A172 (cell line): ENCODE measurements at places on chromosomes 2 and 18.
A peak's percentile ranks its signal among the peaks of the same experiment; 100 is the strongest.

- no peak for DNase-seq
Measured at GRCh38 chr2:106028192-106028591, 165.9 kb downstream of the UXS1 start.

GRCh38 chr2:171044416-171044815 is 115.4 kb downstream of the GORASP2 start:
- no peak for DNase-seq

DNA sequence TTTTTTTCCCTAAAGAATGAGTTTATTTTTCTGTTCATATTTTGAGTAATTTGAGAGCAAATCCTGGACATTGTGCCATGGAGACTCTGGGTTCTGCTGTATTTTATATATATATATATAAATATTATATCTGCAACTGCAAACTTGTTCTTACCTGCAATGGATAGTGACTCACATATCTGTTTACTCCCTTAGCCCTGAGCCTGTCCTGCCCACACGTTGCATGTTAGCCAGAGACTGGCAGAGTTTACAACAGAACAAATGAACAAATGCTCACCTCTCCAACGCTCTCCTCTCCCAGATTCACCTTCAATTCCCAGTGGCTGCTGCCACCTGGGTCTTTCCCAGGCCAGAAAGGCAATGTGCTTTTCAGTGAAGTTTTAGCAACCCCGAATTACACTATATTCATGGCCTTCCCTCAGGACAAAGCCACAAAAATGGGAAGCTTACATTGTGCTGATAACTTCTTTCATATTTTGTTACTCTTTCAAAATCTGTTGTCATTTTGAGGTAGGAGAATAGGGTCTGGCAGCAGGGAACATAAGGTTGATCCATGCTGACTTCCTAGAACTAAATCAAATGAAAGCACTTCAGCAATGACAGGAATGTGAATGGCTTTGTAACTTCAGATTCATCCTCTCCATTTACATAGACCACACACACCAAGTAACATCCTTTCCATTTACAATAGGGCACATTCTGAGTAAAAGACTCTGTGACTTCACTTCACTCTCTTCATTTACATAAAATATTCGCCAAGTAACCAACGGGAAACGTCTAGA is 105.4 kb upstream of the FAM110C start:
- DNase-seq = no peak

DNA sequence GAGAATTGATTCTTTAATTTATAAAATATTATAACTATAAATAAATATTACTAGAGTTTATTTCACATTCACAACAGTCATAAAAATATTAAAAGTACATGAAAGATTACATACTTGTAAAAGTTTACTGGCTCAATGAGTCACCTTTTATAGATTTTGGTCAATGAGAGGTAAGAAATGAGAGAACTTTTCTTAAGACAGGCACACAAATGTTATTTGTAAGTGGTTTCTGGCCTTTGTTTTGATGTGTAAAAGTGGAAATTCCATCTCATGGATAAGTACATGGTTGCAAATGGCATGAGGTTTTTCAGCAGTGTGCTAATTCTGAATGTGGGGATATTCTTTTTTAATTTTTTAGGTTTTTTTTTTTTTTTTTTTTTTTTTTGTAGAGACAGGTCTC is 63.8 kb downstream of the TTC27 start:
- DNase-seq = no peak

DNA sequence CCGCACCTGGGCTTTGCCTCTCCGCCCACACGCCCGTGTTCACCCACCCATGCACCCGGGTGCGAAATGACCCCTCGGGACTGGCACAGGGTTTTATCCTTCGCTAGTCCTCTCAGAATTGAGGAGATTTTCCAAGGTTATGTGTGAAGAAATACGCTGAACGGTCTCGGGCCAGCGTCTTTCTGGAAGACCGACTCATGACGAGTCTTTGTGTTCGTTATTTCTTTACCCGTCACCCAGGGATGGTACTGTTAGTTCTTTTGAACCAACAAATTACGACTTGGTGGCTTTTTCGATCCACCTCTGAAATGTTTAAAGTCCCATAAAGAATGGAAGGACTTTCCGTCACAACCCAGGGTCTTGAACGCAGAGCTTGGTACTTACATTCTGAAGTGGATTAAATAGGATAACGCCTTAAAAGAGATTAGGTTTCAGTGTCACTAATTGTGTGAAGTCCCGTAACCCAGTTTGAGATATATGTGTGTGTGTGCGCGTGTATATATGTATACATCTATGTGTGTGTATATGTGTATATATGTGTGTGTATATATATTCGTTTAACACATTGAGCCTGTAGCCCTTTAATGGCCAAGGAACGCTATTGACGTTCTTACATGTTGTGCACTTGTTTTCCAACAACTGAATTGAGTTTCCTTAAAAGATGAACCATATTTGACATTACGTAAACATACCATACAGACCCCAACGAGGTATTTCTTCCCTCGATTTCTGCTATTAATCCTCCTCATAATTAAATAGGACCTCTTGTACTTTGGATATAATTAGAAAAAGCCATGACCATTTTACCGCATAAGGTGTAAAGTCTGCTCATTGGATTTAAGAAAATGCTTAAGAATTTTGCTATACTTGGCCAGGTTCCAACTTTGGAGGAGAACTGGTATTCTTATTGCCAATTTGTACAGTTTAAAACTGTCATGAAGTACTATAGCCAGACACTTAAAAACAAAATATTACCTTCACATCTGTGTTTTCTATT is 889 bp downstream of the ZC3H15 start:
- no peak for DNase-seq

GRCh38 chr2:168119515-168120141 is 127.8 kb downstream of the STK39 start:
- DNase-seq = peak; percentile 57

- DNase-seq = no peak
Measured at GRCh38 chr18:47932190-47932589, 1.7 kb upstream of the SMAD2 start.

DNA sequence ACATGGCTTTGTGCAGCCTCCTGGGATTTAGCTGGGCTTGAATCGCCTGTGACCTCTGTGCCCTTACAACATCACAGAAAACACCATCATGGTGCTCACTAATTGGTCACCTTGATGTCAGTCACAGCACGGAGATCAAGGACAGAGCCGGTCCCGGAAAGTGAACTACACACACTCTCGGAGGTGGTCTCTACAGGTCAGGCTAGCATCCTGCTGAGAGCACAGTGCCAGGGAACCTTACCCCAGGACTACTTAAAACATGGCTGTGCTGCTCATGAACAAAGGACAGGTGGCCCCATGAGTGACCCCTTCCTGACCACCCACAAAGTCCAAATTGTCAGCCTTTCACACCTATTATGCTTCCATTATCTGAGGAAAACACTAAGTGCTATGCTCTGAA is 1782.1 kb upstream of the CELF4 start:
- no peak for DNase-seq

DNA sequence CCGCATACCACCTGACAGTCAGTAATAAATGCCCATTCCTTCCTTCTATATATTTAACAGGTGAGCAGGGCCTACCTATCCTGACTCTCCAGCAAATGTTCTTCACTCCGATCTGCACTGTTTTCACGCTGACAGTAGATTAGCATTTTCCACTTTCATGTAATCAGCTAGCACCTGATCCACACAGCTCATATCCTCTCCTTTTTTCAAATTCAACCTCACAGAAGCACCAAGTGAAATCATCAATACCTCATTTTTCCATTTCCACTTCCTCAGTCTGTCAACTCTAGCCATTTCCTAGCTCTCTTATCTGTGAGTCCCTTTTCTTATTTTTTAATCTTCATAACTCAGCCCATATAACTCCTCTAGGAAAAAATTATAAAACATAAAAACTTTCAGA is 402.8 kb downstream of the ZEB2 start:
- no peak for DNase-seq

- no peak for DNase-seq
Measured at GRCh38 chr2:120787822-120788700, 52.4 kb downstream of the GLI2 start.

DNA sequence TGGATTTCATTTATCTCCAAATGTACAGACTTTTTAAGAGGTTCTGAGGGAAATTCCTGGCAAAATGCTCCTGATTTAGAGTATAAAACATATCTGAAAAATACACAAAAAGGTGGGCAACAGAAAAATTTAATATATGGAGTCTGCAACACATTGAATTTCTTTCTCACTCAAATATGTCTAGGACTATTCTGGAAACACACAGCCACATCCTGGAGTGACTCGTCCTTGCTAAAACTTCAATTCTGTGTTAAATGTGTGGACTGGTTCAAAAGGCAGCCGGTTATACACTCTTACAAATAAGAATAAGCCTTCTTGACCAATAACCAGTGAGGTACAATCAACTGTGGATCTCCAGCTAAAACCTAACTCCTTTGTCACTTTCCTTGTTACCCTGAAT is 44.1 kb upstream of the RND3 start:
- DNase-seq = peak; percentile 48

DNA sequence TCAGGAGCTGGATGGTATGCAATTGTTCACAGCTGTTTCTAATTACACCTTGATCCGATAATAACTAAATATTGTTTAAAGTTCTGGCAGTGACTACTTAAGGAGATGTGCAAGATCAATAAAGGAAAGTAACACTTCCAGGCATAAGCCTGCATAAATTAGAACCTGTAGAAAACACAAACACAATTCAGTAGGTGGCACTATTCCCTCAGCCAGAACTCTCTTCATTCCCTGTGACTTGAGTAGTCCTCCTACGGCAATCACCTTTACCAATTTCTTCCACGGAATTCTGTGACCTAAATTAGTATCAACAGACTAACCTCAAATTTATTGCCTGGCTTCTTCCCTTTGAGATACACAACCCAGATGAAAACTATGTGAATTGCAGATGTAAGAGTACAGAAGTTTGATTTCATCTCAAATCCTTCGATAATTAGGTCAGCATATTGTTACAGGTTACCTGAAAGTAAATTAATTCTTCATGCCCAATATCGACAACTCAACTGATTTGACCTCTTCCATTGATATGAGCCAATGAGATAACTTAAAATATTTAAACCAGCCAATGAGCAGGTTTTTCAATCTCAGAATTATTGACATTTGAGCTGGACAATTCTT is 137.8 kb downstream of the PID1 start:
- DNase-seq = peak; percentile 78

- no peak for DNase-seq
Measured at GRCh38 chr18:28459587-28459986, 282.7 kb upstream of the CDH2 start.

DNA sequence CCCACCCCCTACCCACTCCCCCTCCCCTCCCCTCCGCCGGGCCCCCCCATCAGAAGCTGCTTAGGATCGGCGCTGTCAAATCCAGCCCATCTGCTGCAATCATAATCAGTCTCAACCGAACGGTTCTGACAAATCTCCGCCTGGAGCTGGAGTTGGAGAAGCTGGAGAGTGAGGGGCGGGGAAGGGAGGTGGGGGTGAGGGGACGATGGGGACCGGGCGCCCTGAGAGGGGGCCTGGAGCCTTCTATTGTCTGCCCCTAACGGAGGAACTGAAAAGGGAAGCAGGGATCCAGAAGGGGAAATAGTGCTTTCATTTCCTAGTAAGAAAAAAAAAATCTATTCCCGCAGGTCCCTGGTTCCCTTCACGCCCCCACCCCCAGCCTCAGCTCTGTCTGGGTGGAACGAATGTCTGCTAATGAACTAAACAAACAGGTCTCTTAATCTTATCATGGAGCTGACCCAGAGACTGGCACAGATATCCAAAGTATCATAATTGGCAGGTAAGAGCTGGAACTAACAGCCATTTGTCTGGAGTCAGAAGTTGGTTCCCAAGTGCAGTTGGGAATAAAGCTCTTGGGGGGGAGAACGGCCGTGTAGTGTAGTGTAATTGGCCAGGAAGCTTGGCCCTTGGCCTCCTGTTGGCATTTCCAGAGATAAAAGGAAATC is 301.2 kb downstream of the NCKAP5 start:
- DNase-seq = no peak

DNA sequence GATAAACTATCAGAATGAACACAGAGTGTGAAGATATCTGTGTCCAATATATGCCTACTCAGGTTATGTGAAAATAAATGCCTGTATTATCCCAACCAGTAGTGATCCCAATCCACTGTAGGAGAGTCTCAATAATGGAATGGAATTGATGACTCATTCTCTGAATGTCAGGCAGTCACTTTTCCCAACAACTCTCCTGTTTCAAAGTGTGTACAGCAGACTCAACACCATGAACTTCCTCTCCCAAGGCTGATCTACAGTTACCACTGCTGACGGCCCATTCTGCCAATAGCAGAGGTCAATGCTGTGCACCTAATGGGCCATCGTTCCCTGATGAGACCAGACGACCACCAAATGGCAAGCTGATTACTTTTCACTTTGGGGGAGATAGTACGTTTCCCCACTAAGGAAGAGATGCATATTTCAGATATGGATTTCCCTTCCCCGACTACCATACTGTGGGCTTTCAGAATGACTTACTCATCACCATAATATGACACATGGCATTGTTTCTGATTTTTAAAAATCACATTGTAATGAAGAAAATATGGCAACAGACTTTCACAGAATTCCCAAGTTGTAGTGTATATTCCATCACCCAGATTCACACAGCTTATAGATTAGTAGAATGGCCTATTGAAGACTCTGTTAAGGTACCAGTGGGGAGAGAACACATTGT is 601.7 kb upstream of the VRK2 start:
- DNase-seq = peak; percentile 21

- no peak for DNase-seq
Measured at GRCh38 chr2:178420463-178420999, 30.4 kb downstream of the PRKRA start.

- DNase-seq = no peak
Measured at GRCh38 chr2:140270224-140270623, 1490.0 kb upstream of the NXPH2 start.

DNA sequence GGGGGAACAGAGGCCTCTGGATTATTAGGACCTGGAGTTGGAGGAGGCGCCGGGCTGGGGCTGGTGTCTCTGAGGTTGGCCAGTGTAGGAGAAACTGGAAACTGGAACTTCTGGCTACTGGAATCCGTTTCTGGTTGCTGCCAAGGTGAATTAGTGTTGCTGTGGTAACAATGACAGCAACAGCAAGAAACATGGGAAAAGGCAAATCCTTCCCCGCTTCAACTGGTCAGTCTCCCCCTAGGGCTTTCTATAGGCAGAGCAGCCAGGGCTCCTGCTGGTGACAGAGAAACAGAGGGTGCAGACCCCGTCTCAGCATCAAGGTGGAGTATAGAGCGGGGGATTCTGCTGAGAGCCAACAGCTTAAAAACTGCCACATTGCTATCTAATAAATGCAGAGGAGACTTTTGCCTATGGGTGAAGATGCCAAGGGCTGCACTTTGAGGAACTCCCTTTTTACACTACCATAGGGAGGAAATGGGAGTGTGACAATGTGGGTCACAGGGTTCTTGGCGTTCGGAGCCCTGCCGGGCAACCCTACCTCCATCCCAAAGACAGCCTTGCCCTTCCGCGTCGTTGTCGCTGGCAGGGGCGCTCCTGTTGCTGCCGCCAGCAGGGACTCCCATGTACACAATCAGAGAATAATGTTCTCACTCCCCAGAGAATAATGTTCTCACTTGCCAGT is 81.4 kb upstream of the CABLES1 start:
- DNase-seq = peak; percentile 44

- no peak for DNase-seq
Measured at GRCh38 chr18:48347756-48348326, 61.3 kb downstream of the ZBTB7C start.
